Progenitor cell of endocrine pancreas (in vitro differentiated cells): ENCODE measurements at places on chromosomes 3 and 15.
A peak's percentile ranks its signal among the peaks of the same experiment; 100 is the strongest.

- no peak for DNase-seq
Measured at GRCh38 chr3:3189961-3190360, 10.5 kb upstream of the CRBN start.

- no peak for DNase-seq
Measured at GRCh38 chr3:160725338-160725737, 30.7 kb upstream of the PPM1L start.

GRCh38 chr3:197456261-197457091 is 99.3 kb downstream of the BDH1 start:
- peak; percentile 57 for DNase-seq

DNA sequence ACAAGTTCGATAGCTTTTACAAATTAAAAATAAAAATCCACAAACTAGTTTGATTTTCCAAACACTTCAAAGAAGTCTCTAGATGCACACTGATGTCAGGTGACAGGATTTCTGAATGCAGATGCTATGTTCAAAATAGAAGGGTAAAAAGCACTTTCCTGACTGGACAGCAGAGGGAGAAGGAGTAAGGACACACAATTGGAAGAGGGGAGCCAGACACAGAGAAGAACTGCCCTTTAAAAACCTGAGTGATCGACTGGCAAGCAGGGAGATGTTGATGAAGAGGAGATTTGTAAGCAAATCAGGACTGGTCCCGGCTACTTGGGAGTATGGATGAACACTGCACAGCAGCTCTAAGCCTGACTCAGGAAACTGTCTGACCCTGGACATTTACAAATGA is 612.8 kb downstream of the MAGI1 start:
- no peak for DNase-seq

DNA sequence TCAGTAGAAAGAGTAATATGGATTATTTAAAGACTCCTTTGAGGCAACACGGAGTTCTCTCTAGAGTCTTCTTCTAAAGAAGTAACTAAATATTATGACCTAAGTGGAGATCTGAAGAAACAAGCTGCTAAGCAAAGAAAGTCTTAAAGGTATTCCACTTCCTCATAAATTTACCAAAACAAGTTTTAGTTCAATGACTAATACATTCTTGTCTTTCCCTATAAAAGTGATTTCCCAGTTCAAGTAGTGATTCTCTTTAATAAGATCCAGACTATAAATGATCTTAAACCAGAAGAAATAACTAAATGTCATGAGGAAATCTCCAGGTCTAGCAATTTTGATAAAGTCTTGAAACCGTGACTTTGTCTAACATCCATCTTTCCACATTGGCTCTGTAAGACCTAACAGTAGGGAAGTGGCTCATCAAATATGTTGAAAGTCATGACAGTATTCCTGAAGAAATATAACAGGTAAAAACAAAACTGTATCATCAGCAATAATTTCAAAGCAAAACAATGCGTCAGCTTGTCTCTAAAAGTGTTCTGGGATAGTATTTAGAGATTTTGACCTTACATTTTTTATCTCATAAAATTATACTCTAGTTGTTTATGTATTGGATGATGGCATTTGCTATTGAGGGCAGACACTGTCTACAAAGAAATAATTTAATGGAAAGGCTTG is 51.8 kb upstream of the NEDD4 start:
- DNase-seq, result no peak

DNA sequence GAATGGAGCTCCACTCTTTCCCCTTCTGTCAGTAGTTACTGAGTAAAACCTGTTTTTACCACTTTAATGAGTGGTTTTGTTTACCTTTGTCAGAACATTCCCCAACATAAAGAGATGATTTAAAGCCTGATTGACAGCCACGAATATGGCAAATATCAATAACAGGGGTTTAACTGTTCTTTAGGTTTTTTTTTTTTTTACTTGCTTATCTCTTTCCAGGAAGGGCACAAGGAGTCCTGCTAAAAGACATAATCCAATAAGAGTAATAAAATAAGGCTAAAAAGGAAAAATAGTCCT is 11.5 kb upstream of the UBE2Q2 start:
- DNase-seq, result no peak

- no peak for DNase-seq
Measured at GRCh38 chr3:33313331-33313730, 36.1 kb downstream of the FBXL2 start.

GRCh38 chr3:143885780-143886427 is 37.6 kb upstream of the SLC9A9 start:
- no peak for DNase-seq

GRCh38 chr3:193572426-193572908 is 17.8 kb upstream of the ATP13A4 start:
- peak; percentile 42 for DNase-seq

DNA sequence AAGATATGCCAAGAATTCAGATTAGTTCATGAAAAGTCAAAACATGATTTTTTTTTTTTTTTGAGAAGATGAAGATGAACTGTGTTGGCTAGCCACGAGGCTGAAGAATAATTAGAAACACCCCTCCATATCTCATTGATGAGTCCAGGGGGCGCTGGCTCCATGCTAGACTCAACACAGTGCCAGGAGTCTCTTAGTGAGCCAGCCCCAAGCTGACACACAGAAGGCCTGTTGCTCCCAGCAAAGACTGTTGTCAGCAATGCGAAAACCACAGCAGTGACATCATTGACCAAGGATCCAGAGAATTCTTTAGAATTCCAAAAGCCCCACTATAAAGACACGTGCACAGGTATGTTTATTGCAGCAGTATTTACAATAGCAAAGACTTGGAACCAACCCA is 185.2 kb downstream of the ANXA2 start:
- no peak for DNase-seq

DNA sequence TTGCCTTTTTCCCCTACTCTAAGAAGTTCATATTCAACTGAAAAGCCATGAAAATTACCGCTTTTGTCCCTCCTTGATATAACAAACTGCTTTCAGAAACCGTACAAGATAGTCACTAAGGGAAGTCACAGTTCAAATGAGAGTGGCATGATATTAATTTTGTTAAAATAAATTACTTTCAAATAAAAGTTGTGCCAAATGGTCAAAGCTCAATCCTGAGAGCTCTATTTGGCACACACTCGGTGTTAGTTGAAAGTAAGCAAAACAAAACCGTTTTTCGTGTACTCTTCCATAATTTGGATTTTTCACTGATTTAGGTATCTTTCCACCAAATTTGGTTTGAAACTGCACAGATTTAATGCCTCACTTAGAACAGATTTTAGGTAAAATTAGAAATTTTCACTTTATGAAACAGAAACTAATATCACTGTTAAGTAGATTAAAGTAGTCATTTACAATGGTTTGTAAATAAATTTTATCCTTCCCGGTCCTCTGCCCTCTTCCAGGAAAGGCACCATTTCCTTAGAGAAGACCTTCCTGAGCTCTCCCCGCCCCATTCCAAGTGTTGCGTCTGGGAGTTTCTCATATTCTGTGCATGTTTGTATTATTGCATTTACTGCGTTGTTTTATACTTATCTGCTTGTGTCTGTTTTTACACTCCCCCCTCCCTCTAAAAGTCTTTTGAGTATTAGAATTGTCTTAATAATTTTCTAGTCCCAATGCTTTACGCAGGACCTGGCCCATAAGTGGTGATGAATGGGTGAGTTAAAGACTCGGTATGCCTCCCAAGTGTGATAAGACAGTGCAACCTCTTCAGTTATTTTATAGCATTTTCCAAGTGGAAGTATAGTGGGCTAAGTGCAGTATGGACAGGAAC is 853 bp downstream of the TCAIM start:
- DNase-seq, result no peak

GRCh38 chr3:127143172-127143571 is 49.8 kb upstream of the PRR23E start:
- DNase-seq, result no peak

GRCh38 chr3:183193762-183194689 is 31.5 kb upstream of the LAMP3 start:
- no peak for DNase-seq
